ENCODE measurements at places on chromosomes 2 and 18.

GRCh38 chr18:4417714-4418113 lies 37.4 kb downstream of the DLGAP1 start:
- DNase-seq: no peak

GRCh38 chr2:96715658-96716057 lies 24.2 kb downstream of the LMAN2L start:
- no peak for DNase-seq

DNA sequence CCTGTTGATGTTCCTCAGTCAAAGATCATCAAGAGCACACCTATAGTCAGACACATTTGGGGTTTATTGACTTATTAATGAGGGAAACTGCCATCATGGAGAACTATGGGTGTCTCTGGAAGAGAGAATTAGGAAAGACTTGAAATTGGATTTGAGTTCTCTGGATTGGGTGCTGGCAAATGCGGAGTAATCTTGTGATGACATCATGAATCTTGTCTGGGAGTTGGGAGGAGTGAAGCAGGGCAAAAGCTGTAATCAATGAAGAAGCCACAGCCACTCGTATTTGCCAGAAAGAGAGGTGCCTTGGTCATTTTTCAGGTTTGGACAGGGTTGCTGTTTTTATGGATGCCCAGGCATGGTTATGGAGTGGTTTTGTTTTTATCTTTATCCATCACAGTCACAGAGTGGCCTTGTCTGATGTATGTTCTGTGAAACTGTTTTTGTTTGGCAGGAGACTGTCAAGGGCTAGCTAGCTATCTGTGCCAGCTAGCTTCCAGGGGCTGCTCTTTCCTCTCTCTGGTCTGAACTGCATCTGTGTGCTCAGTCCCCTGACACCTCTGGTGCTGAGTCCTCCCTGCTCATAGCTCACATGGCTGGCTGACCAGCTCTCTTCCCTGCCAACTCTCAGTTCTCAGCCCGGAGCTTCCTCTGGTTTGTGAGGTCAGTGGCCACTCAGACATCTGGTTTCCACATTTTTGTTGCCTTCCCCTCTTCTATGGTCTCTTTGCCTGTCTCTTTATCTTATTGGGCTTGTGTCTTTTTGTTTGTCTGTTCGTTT lies 193.4 kb upstream of the RMP24 start:
- no peak for DNase-seq

DNA sequence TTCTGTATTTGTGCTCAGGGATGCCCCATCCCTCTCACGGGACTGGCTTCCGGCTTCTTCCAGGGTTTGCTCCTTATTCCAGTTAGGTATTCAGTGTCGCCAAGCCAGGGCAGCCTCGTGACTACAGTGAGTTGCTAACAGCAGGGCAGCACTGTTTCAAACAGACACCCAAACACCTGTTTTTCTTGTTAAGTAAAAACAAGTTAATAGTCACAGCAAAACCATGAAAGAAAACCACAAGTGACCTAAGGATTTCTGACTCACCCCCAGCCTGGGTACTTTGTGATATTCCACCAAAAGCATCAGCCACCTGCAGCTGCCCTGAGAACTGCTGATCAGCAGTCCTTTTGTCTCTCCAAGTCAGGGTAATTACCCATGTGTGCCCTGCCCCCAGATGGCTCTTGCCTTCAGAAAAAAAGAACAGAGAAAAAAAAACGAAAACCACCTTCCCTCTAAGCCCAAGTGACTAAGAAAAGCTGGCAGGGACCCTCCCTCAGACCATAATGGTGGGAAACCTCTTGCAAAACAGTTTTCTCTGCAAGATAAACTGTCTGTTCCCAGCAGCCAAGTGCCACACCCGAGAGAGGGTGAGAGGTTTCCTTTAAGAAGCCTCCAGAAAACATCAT lies 178.2 kb downstream of the ANAPC1 start:
- no peak for DNase-seq

GRCh38 chr18:71850602-71851001 lies 693.5 kb downstream of the CBLN2 start:
- DNase-seq: no peak

- DNase-seq: no peak
These were observed 83.1 kb downstream of the FBXO15 start for GRCh38 chr18:74064510-74064909.

DNA sequence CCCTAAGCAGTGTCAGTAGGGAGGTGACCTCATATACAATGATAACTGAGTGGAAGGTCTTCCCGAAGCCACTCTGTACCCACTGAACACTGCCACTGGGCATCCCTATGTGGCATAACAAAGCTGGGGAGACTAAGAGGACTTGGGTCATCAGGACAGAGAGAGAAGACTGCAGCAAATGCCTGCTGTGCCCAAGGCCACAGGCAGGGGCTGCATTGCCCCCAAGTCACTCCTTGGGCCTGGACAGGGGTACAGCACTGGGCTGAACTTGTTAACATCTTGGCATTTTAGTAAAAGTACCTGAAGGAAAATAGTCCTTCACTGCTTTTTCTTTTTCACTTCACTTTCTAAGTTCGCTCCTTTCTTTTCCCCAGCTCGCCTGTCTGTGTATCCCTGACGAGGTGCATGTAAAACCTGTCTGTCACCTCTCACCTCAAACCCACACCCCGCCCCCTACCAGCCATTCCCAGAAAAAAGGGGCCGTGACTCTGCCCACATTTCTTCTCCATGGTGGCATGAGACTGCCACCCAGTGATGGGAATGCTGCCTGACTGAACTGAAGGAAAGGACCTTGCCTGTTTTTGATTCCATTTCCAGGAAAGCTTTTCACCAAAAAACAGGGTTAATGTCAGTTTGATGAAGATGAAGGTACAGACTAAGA lies 62.9 kb downstream of the MTHFD2 start:
- DNase-seq: no peak
